ENCODE measurements at places on chromosomes 2 and 18.

GRCh38 chr2:20186078-20186854 lies 38.7 kb downstream of the SDC1 start:
- DNase-seq, result peak; percentile 94

- peak; percentile 48 for DNase-seq
These were observed 1.4 kb downstream of the GPATCH11 start for GRCh38 chr2:37085731-37086147.

- DNase-seq, result peak; percentile 37
These were observed 20.6 kb upstream of the SLC38A11 start for GRCh38 chr2:164975891-164976290.

DNA sequence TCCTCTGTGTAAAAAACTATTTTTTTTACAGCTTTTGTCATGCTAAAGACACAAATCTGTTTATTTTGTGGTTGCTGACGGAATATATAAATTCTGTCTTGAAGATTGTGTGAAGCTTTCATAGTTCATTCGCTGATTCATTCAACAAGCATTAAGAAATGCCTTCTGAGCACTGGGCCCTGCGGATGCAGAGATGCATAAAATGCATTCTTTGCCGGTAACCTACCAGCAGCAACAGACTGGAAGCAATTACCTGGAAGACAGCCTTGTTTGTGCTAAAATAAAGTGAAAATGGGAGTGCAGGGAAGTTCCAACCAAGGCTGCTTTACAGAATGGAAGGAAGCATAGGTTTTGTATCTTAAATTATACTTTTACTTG lies 119.7 kb downstream of the PMAIP1 start:
- no peak for DNase-seq

GRCh38 chr2:74935975-74936391 lies 22.5 kb upstream of the POLE4 start:
- DNase-seq, result no peak

GRCh38 chr18:63213936-63214671 lies 105.5 kb downstream of the BCL2 start:
- DNase-seq, result no peak

- DNase-seq, result peak; percentile 56
These were observed 1296.0 kb upstream of the ZEB2 start for GRCh38 chr2:145815933-145816332.

DNA sequence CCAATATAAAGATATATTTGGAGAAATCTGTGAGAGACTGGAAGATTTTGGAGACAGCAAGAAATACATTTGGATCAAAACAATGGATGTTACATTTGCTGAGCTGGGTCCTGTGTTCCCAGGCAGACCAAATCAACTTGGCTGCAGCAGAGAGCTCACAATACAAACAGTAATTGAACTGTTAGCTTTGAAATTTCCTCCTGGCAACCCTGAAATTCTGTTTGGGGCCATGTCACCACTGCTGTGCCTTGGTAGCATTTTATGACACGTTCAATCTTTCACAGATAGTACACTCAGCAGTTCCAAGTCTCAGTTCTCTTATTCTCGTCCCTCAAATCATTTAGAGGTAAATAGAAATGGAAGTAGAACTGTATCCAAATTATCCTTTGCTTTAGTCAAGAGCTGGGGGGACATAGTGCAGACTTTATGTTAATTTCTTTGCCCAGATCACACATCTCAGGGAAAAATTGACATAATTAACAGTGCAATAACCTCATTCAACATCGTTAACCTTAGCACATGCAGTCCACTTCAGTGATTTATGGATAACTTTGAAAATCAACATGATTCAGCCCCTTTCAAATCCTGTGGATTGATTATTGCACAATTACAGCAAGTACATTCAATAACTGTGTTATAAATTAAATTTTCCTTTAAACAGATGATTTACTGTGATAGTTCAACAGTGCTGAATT lies 277.4 kb upstream of the MC4R start:
- DNase-seq, result no peak

DNA sequence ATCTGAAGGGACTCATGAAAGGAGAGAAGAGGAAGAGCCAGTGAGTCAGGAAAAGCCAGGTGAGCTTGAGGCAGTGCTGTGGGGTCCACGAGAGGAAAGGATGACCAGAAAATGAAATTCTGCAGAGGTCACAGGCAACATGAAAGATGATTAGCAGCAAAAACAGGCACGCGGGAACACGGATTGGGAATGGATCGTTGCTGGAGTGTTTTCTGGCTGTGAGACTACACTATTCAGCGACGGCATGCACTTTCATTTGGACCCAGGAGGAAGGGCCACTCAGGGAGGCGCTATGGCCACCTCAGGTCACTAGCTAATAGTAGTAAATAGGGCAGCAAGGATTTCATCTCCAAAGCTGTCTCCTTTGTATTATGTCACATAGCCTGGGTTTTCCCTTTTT lies 44.8 kb downstream of the ZNF532 start:
- no peak for DNase-seq

GRCh38 chr2:65413610-65414009 lies 18.8 kb downstream of the SPRED2 start:
- no peak for DNase-seq

DNA sequence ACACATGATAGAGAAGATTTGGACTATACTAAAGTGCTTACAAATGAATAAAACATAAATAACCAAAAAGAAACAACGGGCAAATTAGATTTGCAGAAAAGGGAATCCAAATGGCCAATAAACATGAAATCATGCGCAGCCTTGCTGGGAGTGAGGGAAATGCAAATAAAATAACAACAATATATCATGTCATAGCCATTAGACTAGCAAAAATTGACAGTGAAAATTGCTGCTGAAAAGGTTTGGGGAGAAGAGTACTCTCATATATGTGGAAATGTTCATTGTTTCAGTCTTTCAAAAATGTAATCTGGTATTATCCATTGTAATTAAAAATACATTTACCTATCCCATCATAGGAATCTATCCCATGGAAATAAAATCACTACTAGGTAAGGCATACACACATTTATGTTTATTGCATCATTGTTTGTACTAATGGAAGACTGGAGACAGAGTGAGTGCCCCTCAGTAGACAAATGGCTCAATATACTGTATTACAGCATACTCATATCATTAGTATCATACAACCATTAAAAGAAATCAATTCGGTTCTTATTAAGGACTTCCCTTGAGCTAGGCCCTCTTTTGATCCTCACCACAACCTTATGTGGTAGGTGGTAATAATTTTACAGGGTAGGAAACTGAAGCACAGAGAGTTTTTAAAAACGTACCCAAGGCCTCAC lies 94.1 kb upstream of the MSTN start:
- DNase-seq, result no peak
